ENCODE measurements at places on chromosomes 6 and 20.
A peak's percentile ranks its signal among the peaks of the same experiment; 100 is the strongest.

GRCh38 chr6:157556671-157557430 lies 175.9 kb downstream of the ZDHHC14 start:
- DNase-seq = no peak

GRCh38 chr6:135180542-135181332 lies at the start of gene MYB:
TSS of gene MYB (plus strand) at chr6:135181308. CDS start at chr6:135181514, 206 bp downstream.
- DNase-seq = peak; percentile 77

DNA sequence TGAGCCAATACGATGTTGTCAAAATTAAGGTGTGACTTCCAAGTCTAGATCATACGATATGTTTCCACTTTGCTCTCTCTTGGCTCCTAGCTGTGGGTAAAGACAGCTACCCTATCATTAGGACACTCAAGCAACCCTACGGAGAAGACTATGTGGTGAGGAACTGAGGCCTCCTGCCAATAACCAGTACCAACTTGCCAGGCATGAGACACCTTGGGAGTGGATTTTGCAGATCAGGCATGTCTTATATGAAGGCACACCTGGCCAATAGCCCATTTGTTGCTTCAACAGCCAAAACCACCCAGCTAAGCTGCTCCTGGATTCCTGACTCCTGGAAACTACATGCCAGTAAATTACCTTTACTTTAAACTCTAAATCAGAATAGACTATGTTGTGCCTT lies 863.4 kb downstream of the DHX35 start:
- DNase-seq = no peak

DNA sequence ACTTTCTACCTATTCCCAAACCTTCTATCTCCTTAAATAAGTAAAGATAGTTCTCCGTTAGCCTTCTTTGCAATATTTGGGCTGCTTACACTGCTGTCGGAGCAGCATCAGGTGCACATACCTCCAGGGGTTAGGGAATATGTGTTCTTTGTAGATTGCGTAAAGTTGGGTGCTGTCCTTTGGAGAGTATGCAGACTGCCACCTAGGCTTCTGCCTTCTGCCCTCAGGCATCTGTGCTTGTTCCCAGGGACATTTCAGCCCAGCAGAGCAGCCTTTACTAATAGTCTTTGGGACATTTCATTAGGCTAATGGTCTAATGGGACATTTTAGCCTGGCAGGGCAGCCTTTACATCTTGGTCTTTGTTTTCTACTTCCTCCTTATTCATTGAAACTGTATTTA lies 260.6 kb downstream of the TPBG start:
- no peak for DNase-seq

DNA sequence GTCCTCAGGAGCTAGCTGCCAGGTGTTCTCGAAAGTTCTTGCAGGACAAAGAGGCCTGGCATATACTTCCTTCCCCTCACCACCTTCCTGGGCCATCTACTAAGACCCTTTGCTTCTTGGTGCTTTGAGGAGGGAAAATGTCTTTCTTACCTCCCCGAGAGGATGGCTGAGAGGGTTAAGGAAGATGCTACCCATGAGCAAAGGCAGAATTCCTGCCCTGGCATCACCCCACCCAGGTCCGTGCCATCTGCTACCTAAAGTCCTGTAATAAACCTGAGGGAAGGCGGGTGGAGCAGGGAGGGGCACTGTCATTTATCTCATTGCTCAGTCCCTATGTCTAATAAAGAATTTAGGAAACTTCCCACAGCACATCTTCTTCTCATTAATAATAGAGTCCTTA lies 16.2 kb downstream of the GFOD1 start:
- no peak for DNase-seq

DNA sequence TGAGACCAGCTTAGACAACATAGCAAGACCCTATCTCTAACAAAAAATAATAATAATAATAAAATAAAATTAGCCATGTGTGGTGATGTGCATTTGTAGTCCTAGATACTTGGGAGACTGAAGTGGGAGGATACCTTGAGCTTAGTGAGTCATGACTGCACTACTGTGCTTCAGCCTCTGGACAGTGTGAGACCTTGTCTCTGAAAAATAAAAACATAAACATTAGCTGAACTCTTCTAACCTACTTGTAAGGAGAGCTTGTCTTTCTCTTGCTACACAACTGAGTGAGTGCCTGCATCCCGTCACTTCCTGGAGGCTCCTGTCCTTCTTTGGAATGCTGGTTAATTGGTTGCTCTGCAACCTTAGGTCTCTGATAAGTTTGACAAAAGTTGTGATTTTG lies 5.1 kb upstream of the DBNDD2 start:
- no peak for DNase-seq

- no peak for DNase-seq
These were observed 167.8 kb upstream of the RUNX2 start for GRCh38 chr6:45160305-45160704.

- DNase-seq = no peak
These were observed 20.1 kb downstream of the SMLR1 start for GRCh38 chr6:130847001-130847910.

- no peak for DNase-seq
These were observed 39.0 kb downstream of the MYT1 start for GRCh38 chr20:64203037-64203777.
